ENCODE measurements at places on chromosomes 5 and 9. TPM values are rescaled to one million over a fixed set of nuclear protein-coding genes. Genes with fewer than 3 reads are reported as not detected.

Gene OSMR
- total RNA-seq: 8.1 TPM

Gene MYOZ3
- total RNA-seq: 4.1 TPM

Gene CCDC192
- not detected for total RNA-seq

Gene GABBR2
- total RNA-seq: 1.3 TPM

Gene UNC13B
- total RNA-seq: 18.7 TPM

Gene GLDC
- not detected for total RNA-seq

Gene LTC4S
- 5.2 TPM for total RNA-seq

Gene ARL14EPL
- not detected for total RNA-seq

Gene IRX1
- 0.15 TPM for total RNA-seq

Gene MED27
- total RNA-seq: 17.7 TPM

Gene SIT1
- not detected for total RNA-seq

Gene SPTAN1
- total RNA-seq: 225 TPM

Gene NFIB
- total RNA-seq: 80.9 TPM

Gene ASPN
- 12.4 TPM for total RNA-seq

Gene IRX4
- 8.6 TPM for total RNA-seq

Gene AGXT2
- total RNA-seq: not detected

Measured in heart left ventricle (tissue), 16 donors.